ENCODE measurements at places on chromosomes 5 and 9.

- DNase-seq, result no peak
Measured at GRCh38 chr5:14980698-14981097, 109.1 kb upstream of the ANKH start.

GRCh38 chr5:58456486-58456885 is 3.4 kb downstream of the PLK2 start:
- DNase-seq, result no peak

GRCh38 chr5:42506662-42507061 is 83.4 kb downstream of the GHR start:
- DNase-seq, result no peak

DNA sequence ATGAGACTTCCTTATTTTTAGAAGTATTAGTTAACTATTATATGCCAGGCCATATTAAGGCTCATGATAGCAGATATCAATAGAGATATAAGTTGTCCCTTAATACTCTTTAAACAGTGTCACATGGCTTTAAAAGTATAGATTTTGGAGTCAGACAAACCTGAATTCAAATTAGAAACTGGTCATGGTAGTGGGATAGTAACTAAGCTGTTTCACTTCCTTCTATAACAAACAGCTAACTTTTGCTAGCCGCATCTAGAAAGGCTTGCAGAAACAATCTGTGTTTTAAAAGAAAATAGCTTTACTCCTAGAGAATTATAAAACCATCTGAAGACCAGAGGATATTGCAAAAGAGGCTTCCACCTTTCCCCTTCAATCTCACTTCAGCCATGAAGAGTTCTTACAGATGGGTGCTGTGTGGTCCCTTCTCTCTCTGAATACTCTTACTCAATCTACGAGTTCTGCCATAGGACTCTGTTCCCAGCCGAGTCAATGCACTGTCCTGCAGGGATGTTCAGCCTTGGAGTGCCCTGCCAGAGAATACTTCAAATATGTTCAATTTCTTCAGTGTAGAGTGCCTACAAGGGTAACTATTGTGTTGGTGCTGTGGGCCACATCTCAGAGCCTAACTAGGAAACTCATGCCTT is 810.2 kb downstream of the EFNA5 start:
- DNase-seq, result no peak

DNA sequence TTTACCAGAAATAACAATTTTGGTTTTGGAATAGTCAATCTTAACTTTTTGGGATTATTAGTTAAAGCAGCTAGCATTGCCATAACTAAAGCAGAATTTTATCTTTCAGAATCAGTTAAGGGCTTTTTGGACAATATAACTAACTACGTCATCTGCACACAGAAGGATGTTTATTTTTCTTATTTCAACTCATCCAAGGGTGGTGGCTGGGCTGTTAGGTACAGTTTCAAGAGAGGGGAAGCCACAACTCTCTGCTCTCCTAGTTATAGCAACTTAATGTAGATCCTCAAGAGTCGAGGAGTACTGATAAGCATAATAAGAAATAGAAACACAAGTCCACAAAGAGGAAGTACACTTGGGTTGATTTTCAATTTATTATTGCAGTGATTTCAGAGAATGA is 65.6 kb downstream of the ANKRD55 start:
- no peak for DNase-seq

DNA sequence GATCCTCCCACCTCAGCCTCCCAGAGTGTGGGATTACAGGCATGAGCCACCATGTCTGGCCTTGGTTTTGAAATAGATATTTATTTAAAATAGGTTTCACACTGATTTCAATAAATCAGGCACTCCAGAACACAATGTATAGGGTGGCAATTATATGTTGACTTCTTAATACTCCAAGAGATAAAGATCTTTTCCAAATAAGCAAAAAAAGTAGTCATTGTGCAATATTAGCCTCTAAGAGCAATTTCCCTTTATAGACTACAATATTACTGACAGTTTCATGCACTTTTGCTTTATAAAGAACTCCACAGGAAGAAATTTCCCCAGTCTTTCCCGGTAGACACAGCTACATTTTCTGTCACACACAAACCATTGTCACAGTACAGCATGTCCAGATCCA is 23.4 kb upstream of the RUFY1 start:
- no peak for DNase-seq

DNA sequence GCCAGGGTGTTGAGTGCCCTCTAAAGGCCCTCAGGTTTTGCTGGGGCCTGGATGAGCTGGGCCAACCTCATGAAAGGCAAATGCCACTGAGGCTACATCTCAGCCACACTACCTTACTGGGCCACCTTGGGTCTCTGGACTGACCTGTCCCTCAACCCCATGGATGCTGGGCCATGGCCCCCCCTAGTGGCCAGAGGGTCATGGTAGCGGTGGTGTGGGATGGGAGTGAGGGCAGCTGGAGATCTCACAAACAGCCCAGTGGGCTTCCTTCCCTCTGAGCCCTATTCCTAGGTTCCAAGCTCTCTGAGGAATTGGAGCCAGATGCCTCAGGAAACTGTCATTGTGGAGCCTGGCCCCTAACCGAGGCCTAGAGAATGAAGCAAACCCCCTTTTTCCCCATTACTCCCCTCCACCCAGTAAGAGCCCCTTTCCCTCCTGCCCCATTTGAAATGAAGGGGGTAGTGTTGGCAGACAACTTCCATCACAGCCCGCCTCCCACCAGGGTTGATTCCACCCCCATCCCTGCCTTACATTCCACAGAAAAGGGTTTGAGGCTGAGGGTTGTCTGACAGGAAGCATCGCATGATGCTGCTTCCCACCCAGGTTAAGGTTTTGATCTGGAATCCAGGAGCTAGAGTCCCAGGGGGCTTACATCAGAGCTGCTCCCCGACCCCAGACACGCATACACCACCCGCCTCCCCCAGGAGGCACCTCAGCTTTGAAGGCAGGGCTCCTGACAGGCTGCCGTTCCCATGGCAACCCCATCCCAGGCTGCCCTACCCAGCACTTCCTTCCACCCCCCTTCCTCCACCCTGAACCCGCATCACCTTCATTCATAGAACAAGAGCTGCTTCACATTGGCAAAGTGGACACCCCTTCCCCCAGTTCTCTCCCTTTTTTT is 63.9 kb downstream of the PCDH1 start:
- peak; percentile 83 for DNase-seq

GRCh38 chr5:162654661-162655405 is 587.3 kb downstream of the GABRG2 start:
- no peak for DNase-seq

GRCh38 chr9:123225995-123226394 is 42.4 kb downstream of the STRBP start:
- DNase-seq, result no peak

GRCh38 chr9:1053282-1053621 is 3.1 kb downstream of the DMRT2 start:
- no peak for DNase-seq
